ENCODE measurements at places on chromosomes 7 and 10.

DNA sequence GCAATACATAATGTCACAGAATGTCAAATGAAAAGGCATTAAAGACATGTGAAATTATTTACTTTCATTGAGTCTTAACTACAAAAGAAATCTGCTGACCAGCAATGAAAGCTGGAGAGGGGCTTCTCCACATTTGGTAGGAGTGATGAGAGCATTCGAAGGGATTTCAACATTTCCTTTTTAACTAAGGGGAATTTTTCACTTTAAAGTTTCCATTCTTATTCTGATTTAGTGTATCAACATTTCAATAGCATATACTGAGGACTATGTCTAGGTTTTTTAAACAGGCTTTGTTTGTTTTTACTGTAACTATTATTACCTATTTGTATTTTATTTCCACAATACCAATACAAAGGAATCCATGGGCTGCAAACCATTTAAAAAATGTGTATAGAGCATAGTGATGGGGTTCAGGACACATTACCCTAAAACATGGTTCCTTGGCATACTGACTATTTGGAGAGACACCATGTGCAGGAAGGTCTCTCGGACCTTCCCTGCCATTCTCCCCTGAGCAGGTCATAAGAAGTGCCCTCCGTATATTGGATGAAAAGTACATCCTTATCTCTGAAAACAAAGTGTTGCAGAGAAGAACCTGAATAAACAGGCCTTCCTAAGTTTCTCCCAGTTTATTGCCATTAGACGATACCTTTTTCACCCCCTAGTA, 278.7 kb downstream of the DOCK4 start:
- no peak for DNase-seq

DNA sequence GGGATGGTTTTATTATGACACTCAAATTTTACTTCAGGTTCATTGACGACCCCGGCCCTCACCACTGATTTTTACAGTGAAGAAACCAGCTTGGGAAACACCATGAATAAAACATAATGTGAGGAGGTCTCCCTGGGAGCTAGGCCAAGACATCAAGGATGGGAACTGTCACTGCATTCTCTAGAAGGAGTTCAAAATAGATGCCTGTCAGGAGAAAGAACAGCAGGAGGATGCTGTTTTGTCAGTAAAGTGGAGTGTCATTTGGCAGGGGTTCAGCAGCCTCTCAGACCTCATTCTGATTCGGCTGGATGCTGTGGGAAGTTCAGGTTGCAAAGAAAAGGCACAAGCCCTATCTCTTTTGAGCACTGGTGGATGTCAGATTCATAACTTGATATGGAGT, 360.3 kb upstream of the C7orf33 start:
- no peak for DNase-seq

DNA sequence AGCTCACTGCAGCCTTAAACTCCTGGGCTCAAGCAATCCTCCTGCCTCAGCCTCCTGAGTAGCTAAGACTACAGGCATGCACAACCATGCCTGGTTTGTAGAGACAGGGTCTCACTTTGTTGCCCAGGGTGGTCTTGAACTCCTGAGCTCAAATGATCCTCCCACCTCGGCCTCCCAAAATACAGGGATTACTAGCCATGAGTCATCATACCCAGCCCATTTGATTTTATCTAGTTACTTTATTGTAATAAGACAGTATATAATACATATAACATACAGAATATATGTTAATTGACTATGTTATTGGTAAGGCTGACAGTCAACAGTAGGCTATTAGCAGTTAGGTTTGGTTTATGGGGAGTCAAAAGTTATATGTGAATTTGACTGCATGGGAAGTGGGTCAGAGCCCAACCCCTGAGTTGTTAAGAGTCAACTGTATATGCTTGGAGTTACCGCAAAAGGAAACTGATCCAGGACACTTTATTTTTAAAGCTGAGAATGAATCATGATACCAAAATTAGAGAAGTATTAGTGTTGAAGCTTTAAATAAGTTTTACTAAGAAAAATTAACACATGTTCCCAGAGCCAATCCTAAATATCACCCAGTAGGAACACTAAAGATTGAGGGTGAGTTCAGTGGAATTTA, 20.7 kb upstream of the KMT2E start:
- DNase-seq: no peak

DNA sequence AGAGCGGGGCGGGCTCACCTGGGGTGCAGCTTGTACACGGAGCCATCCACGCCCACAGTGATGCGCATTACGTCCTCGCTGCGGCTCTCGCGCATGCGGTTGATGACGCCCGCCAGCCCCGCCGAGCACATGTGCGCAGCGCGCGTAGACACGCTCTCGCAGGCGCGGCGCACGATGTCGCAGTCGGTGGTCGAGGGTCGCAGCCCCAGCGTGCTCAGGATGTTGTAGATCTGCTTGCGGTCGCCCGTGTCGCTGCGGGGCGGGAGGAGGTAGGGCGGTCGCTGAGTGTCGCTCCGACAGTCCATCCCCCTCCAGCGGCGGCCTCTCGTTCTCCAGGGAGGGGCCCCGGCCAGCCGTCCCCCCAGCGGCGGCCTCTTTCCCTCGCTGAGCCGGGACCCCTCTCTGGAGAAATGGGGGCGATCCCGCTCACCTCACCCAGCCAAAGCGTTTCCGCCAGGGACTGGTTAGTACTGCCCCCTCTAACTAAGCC, 4.4 kb upstream of the MYL7 start:
- DNase-seq: no peak

GRCh38 chr7:105656922-105657521, 75.7 kb upstream of the EFCAB10 start:
- DNase-seq: no peak

DNA sequence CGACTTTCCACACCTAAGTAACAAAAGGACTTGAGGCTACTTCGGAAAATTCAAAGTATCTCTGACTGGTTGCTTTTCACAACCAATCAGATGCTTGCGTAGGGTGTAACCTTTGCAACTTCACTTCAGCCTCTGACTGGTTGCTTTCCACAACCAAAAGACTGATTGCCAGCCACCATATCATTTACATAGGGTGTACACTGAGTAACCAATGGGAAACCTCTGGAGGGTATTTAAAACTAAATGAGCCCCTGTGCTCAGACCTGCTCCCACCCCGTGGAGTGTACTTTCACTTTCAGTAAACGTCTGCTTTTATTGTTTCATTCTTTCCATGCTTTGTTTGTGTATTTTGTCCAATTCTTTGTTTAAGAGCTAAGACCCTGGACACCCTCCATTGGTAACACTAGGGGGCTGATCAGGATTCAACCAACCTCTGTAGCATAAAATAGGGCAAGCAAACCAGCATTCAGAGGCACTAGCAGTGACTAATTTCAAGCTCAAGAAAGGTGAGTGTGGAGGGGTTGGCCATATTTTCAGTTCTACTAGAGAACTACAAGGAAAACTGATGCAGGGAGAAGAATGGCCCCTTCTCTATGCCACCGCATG, 390.8 kb downstream of the POM121L12 start:
- no peak for DNase-seq

- DNase-seq: no peak
These were observed 11.6 kb upstream of the CAMK1D start for GRCh38 chr10:12337453-12338372.

- no peak for DNase-seq
These were observed 148.2 kb downstream of the GFRA1 start for GRCh38 chr10:116124777-116125176.

- no peak for DNase-seq
These were observed 196.7 kb downstream of the HGF start for GRCh38 chr7:81573128-81573527.

DNA sequence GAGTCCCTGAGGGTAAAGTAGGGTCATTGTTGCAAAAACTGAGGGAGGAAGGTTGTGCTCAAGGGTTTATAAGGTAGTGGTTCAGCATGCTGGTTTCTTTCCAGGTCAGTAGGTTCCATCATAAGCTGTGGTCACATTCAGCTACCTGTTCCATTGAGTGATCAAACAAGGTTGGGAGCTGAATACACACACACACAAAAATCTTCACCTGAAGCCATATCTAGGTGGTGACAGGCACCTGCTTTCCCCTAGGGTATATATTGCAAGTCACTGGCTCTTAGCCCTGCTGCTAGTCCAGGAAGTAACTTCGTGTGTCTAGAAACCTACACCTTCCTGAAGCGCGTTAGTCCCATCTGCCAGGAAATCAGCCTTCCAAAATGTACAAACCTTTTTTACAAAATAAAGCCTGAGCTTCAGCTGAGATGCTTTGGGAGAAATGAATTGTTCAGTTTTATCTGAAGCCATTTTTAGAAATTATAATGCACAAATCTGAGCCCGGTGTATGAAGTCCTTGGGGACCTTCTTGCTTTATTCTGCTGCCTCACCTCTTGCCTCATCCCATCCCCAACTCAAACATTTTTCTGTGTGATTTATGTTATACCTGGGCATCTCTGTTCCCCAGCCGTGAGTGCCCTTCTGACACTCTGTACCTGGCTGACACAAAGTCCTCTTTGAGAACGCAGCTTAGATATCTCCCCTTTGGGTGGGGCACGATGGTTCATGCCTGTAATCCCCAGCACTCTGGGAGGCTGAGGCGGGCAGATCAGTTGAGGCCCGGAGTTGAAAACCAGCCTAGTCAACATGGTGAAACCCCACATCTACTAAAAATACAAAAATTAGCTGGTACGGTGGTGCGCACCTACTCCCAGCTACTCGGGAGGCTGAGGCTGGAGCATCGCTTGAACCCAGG, 10.6 kb upstream of the LAMTOR4 start:
- no peak for DNase-seq

- DNase-seq: no peak
These were observed 168.2 kb downstream of the POU6F2 start for GRCh38 chr7:39145935-39146334.

DNA sequence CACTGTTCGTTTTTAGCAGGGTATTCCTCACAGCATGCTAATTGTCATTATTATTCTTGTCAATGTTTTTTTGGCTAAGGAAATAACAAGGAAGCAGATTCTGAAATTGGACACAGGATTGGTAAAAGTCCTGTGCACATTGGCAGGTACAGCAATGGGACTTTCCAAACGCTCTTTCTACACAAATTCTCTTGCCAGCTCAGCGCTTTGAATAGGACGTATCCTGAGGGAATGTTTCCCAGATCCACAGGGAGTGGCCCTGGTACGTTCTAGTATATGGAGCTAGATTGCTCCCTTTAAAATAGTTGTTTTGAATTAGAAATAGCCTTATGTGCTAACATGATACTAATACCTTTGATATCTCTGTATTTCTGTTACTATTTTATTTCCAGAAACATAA, 82.8 kb upstream of the GRB10 start:
- DNase-seq: no peak

- no peak for DNase-seq
These were observed 74.8 kb upstream of the SVIL start for GRCh38 chr10:29709484-29710002.

DNA sequence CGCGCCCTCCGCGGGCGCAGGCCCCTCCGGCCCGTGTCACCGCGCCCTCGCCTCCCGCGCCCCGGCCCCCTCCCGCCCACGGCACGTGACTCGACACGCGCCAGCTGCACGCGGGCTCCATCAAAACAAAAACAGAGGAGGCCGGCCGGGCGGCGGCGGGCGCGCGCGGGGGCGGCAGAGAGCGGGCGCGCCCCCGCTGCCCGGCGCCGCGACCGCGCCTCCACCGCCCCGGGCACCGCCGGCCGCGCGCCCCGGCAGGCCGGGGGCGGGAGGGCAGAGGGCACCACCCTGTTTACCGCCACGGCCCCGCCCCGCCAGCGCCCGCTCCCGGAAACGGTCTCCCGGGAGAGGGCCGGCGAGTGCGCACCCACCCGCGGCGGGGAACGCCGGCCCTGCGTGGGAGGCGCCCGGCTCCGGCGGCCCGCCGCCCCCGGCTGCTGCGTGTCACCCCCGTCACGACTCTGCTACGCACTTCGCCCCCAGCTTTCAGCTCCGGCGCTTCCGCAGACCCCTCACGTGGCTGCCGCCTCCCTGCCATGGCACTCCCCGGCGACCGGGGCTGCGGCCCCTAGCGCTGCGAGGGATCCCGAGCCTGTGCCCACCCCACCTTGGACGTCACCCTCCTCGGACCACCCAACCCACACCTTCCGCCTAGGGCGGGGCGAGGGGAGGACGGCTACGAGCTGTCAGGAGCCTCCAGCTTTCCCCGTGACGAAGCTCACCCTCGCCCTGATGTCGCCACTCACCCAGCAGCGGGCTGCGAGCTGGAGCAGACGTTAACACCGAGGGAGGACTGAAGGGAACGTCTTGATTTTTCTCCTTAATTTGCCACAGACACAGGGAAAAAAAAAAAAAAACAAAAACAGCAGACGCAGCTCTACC, 221.6 kb upstream of the MKLN1 start:
- no peak for DNase-seq

- DNase-seq: no peak
These were observed 64.6 kb downstream of the COL13A1 start for GRCh38 chr10:69866246-69866687.

DNA sequence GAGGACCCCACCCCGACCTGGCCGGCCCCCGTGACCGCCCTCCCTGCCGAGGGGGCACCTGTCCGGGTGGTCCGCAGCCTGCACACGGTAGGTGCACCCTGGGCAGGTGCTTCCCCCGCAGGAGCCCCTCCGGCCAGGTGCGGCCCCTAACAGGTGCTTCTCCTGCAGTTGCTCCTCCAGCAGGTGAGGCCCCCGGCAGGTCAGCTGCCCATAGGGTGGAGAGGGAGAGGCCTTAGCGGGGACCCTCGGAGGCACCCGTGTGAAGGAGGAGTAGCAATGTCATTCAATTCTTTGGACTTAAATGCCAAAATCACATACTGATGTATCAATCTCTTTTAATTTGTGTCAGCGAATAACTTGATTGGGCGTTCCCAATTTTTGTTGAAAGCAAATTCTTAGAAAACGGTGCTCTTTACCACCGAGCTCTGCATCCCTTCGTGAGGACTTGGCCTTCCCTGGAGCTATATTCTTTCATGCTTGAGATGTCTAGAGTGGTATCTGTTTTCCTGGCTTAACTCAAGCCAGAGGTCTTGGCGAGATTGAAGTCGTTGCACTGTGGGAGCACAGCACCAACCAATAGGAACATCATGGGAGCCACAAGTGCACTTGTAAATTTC, 738 bp upstream of the NCAPG2 start:
- DNase-seq: no peak

DNA sequence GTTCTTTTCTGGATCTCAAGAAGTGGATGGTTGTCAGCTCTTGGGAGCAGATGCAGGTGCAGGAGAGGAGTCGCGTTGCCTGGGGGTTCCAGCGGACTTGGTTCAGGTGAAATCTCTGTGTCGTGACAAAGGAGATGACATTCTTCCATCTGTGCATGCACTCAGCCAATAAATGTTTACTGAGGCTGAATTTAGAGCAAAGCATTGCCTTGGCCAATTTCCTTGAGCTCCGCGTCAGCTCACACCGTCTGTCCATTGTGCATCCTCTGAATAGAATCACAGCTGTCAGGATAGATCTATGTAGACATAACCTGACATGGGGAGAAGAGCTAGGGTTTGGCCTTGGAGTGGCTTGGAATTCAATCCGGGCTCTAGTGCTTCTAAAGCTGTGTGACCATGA, 343.7 kb downstream of the GLRX3 start:
- DNase-seq: no peak

- no peak for DNase-seq
These were observed 131.1 kb downstream of the DIP2C start for GRCh38 chr10:558364-558763.

DNA sequence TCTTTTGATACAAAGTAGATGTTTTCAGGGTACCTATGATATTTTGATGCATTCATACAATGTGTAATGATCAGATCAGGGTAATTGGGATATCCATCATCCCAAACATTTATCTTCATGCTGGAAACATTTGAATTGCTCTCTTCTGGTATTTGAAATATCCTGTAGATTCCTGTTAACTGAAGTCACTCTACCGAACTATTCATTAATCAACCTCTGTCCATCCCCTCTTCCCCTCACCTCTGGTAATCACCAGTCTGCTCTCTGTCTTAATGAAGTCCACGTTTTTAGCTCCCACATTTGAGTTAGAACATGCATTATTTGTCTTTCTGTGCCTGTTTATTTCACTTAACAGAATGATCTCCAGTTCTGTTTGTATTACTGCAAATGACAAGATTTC, 11.3 kb downstream of the MTG1 start:
- DNase-seq: no peak

Measured in fibroblast of the conjunctiva (primary cell).